Cortex of kidney (tissue), 1 donor: ENCODE measurements at places on chromosomes 2 and 18.

DNA sequence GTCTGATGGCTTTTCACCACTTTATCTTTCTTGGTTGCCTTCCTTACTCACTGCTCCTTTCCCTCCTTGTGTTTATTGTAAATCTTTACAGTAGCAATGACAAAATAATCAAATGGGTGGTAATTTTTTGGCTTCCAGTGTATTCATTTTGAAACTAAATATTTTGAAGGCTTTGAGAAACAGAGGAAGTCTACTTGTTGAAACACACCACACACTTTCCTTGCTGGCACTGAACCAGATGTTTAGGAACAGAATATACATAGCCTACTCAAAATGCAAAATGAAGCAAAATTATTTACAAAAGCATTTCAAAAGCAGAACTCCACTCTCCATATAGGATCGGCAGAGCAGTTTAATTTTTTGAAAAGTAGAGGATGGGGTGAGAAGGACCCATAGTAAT, 189.8 kb downstream of the LTBP1 start:
- no peak for DNase-seq

DNA sequence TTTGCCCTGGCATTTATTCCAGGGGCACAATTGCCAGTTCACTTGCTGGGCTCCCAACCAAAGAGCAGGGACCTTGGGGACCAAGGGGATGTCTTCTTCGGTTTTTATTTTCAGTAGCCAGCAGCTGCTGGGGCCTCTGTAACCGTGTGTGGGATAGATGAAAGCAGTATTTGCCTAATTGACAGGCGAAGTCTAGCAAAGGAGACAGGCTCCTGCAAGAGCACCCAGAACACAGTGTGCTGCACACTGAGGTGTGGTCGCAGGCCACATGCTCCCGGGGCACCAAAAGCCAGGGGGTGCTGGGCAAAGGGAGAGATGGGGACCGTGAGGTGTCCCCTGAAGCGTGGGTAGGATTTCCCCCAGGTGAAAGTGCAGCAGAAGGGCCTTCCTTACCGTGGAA, 5.3 kb downstream of the SAG start:
- DNase-seq: no peak

- no peak for DNase-seq
Observed at GRCh38 chr2:28390746-28391563, 1.7 kb upstream of the FOSL2 start.

DNA sequence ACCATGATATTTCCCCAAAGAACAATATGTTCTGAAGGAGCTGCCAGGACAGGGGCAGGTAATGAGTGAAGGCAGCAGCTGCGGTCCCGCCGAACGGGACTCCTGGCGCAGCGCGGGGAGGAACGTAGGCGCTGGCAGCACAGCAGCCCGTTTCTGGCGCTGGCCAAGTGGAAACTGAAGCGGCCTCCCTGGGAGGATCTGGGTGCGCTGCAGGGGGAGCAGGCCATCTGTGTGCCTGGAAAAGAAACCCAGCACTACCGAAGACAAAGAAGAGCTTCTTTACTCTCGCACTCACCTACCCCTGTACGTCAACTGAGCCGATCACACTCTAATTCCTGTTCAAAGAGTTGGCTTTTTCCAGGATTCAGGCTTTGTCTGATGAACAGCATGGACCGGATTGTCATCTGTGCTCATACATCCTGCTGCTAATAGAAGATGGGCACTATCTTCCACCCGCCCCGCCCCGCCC, 11.8 kb downstream of the G6PC2 start:
- no peak for DNase-seq

DNA sequence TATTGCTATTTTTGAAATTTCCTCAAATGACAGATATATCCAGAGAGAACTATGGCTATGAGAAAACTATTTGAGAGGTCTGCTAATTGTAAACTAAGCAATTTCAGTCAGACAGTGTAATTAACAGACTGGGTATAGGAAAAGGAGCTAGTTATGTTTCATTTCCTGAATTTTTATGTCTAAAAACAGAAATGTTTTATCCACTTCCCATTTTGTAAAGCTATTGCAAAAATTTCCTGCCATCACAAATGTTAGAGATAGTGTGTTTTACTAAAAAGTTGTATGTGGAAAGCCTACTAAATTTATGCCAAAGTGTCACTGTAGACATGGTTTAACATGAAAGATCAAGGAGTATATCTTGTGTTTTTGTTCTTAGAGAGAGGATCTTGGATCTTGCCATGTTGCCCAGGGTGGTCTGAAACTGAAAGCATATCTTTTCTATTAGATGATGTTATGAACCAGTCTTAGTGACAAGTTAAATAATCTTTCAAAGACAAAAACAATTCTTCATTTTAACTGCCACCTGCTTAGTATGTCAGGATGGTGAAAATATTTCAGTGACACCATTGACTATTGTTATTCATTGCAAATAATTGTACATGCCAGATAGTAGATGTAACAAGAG, 40.5 kb upstream of the ITPRID2 start:
- DNase-seq: no peak

- no peak for DNase-seq
Observed at GRCh38 chr2:12465631-12466135, 251.1 kb upstream of the TRIB2 start.

DNA sequence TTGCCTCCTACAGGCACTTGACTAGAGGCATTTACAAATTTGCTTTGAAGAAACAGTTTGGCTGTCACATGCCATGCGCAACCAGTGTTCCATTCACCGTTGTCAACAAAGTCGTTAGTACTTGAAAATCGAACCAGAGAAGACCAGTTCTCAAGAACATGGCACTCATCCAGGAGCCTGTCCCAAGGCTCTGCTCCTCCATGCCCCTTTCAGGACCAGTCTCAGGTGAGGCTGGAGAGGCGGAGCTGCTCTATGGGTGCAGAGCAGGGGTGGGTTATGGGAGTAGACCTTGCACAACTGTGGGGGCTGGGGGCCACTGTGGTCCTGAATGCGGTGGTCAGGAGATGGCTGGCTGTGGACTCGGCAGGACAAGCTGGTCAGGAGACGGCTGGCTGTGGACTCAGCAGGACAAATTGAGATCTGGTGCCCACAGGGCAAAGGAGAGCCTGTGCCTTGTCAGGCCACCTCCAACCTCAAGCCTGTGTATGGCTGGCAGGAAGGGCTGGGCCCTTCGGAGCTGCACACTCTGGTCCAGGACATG, 12.3 kb upstream of the ATP9B start:
- DNase-seq: no peak

DNA sequence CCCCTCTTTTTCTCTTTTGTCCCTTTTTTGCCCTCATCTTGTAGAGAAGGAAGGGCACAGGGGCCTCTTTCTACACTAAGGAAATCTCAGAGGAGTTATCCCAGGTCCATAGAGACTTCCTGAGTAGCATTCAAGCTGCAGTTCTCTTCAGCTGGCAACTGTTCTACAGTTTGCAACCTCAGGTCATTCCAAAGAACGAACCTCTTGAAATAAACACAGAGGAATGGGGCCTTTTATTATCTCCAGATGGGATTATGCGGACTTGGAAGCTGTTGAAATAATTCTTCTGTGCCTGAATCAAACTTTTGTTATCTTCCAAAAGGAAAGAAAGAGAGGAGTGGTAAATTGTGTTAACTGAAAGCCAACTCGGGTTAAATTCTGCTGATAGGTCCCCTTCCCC, 31.0 kb upstream of the NFE2L2 start:
- no peak for DNase-seq

DNA sequence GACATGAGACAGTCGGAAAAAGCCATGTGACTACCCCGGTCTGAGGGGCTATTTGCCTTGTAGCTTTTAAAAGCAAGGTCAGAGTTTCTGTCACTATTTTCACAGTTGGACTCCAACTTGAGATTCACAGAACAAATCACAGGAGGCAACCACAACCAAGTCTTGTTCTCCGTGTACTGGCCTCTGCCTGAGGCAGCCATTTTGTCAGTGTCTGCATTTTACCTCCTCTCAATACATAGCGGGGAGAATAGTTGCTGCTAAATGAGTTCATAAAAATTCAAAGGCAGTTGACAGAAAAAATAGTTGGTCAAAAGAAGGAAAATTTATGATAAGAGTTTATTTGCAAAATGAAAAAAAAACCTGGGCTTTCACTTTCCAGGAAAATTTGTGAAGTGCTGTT, 501.4 kb downstream of the CCDC85A start:
- DNase-seq: no peak

DNA sequence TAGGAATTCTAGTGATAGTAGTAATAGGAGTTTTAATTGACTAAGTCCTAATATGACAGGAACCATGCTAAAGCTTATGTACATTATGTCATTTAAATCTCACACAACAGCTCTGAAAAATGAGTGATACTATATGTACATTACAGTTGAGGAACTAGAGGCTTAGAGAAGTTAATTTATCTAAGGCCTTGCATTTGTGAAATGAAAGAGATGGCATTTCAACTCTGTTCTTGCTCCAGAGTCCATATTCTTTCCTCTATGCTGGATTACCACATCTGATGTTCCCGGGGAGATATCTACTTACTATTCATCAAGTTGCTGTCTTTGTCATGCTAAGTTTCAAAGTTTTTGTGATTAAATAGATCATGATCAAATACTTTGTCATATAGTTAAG, 5.7 kb downstream of the AGPS start:
- DNase-seq: no peak

DNA sequence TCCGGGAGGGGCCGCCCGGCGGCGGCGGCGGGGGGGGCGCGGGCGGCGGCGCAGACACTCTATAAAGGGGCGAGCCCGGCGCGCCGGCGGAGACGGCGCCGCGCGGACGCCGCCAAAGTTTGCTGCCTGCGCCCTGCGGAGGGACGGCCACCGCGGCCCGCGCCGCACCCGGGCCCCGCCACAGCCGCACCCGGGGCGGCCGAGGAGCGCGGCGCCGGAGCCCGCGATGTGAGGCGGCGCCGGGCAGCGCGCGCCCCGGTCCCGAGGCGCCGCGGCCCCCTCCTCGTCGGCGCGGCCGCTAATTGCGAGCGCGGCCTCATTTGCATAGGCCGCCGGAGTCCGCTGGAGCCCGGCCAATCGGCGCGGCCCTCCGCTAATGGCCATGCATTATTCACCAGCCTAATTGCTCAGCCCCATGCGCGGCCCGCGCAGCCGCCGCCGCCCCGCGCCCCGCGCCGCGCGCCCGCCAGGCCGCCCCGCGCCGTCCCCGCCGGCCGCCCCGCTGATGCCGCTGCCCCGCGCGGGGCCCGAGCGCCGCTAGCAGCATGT, at the start of gene SALL3:
TSS of gene SALL3 (plus strand) at position 89 of the 549 bp plus-strand sequence. CDS start at position 546, 457 bp downstream.
- DNase-seq: no peak

GRCh38 chr2:102069311-102069974, 73.1 kb upstream of the IL1R1 start:
- no peak for DNase-seq

- no peak for DNase-seq
Observed at GRCh38 chr2:209451209-209451834, 27.5 kb downstream of the MAP2 start.

- DNase-seq: no peak
Observed at GRCh38 chr2:20494241-20494640, 47.4 kb downstream of the RHOB start.

DNA sequence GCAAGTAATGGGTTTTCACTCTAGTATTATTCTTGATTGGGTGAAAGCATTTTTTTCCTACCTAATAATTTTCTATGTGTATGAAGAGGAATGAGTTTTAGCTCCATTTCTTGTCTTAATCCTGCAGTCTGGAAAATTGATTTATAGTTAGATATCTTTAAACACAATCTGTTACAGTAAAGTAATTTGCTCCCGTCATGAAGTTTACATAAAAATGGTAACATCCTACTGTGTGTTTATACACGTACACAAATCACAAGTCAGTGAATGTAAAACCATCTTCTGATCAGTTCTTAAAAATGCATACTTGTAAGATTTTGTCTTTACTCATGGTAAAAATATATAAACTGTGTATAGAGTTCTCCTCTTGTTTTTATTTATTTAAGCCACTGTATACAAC, 51.1 kb downstream of the MAP2 start:
- DNase-seq: no peak
